Activated CD4-positive, alpha-beta T cell treated with anti-CD3 and anti-CD28 coated beads, Interleukin-2, amount 10 ng/mL, durations not matched to agents 7 days and 5 days (primary cell): ENCODE measurements at places on chromosomes 5 and 9.

DNA sequence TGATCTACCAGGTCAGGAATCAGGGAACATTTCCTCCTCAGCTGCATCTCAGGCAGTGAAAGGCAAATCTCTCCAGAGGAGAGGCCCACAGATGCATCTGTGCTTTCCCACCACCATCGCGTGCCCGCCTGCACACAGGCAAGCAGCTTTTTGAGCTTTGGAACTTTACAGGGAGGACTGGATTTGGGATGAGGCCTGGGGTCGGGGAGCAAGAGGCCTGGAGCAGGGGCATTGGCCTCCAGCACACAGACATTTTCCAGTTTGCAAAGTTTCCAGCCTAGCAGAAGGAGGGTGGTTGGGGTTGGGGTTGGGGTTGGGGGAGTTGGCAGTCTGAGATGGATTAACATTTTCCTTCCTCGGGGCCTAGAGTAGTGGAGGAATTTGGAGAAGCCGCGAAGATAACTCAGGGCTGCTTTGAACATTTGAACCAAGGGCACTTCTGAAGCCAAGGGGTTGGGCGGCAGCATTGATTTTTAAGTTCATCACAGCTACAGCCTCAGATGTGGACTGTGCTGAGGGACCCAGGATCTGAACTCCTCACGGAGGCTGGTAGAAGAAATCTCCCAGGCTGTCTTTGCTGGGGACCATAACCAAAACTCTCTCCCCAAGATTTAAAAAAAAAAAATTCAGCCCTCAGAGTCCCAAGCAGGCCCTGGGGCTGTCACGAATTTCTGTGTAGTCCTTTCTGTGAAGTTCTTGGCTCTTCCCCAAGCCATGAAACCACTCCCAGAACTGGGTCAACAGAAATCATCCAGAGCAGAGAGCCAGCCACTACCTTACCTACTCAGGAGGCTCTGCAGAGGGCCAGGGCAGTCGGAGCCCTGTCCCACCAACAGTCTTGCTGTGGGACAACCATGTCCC lies 25.6 kb downstream of the C5orf15 start:
- DNase-seq: no peak

DNA sequence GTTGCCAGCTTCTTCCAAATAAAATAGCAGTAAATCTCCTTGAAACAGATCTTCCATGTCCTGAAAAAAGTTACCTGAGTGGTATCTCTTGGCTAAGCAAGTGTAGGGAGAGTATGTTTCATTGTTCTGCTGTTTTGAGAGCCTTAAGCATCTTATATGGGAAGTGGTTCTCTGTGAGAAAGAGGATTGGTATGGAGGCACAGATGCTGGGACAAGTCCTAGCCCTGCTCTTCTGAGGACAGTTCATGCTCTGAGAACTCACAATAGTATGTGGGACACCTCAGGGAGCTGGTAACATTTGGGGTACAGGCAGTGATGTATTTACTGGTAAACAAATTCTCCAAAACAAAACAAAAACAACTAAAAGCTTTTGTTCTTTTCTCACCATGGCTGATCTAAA lies 2.0 kb downstream of the PPP3R2 start:
- no peak for DNase-seq

- DNase-seq: peak; percentile 18
Observed at GRCh38 chr9:79572032-79572607, 355 bp downstream of the TLE4 start.

GRCh38 chr9:128823903-128824406 lies 5.6 kb downstream of the SPOUT1 start:
- no peak for DNase-seq

GRCh38 chr9:115373000-115373709 lies 255.2 kb upstream of the TNC start:
- DNase-seq: no peak

DNA sequence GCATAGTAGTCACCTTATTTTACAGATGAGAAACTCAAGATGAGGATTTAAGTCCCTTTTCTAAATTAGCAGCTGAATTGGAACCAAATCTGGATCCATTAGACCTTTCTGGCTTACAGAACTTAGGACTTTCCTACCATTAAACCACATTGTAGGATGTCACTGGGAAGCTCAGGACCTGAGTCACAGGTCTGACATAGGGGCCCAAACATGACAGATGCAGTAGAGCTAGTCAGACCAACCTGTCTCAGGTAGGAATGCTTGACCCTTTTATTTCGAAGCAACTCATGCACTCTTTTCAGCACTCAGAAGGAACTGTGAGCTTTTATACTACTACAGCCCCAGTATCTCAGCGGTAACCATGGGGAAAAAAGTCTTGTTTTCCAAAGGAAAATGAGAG lies 2.6 kb downstream of the RAB24 start:
- no peak for DNase-seq

GRCh38 chr9:137245450-137246421 lies 4.6 kb downstream of the TUBB4B start:
- DNase-seq: no peak

GRCh38 chr9:106731910-106732309 lies 131.1 kb upstream of the ZNF462 start:
- DNase-seq: no peak
